ENCODE measurements at places on chromosomes 1 and 21. TPM values are rescaled to one million over a fixed set of nuclear protein-coding genes. Genes with fewer than 3 reads are reported as not detected.

- DNase-seq: no peak
Measured at GRCh38 chr1:165853528-165854075, 26.2 kb downstream of the UCK2 start.

DNA sequence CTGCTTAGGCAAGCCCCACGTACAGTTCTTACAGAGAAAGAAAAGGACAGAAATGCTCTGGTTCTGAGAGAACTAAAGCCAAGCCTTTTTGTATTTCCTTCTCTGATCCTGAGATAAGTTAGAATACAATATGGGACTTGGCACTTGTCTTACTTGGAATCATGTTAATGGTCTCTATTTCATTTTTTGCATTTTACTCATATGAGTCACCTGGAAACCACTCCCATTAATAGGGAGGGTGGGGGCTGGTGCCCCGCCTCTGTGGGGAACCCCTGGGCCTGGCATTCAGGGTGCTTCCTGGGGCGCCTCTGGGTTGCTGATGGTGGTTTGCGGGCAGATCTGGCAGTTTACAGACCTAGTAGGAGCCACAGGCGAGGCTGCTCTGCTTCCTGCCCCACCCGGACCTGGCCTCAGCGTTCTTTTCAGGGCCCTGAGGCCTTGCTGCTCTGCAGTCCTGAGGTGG lies 26.7 kb downstream of the TSPAN2 start:
- no peak for DNase-seq

CNKSR1 gene
- 1.8 TPM for total RNA-seq

GRCh38 chr1:151314137-151314875 lies 12.9 kb downstream of the PI4KB start:
- peak; percentile 93 for DNase-seq

GRCh38 chr1:169527451-169528214 lies 41.9 kb upstream of the SLC19A2 start:
- no peak for DNase-seq

BRINP3 gene
- total RNA-seq: 10.1 TPM

DNA sequence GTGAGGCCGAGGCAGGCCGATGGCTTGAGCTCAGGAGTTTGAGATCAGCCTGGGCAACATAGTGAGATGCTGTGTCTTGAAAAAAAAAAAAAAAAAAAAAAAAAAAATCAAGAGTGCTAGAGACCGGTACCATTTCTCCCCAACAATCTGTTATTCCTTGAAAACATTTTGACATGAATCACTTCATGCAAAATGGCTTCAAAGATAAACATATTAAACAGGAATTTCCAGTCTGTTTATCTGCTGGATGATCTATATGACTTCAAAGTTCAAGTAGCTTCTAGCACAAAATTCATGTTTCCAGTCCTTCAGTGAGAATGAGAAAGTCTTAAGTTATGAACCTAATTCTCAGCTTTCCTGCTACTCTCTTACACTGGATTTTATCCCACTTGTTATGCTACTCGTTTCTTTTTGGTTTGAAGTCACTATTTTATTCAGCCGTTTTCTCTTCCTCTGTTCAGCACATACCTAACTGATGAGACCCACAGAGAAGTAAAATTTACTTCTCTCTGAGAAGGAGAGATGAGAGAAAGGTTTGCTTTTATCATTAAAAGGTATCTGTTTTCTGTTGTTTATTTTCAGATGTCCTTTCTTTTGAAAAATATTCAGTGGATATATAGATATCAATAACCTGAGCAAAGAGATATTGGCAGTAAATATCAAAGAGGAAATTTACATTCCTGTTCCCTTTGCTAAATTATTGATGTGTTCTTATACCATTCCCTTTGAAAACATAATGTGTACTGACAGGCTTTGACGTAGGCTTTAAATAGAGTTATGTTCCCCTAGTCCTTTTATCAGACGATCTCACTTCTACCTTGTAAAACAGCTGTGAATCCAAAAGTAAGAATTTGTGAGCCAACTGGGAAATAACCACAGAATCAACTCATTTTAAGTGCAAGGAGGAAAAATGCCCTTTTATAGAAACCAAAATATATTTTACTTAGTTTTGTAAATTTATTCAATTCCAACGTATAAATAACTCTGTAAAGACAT lies 38.2 kb downstream of the CD46 start:
- DNase-seq: no peak

GRCh38 chr1:156060937-156061636 lies at the start of gene RAB25:
RAB25 (plus strand) TSS chr1:156061160; CDS start chr1:156061401, 241 bp downstream.
- DNase-seq: no peak

- DNase-seq: no peak
Measured at GRCh38 chr1:224914292-224914900, 15.1 kb upstream of the DNAH14 start.

GRCh38 chr21:42153746-42154145 lies 65.2 kb upstream of the ABCG1 start:
- DNase-seq: no peak

GRCh38 chr1:115056395-115056798 lies 26.8 kb downstream of the TSHB start:
- DNase-seq: no peak

MTF2 gene
- total RNA-seq: 7.1 TPM
